ENCODE measurements at places on chromosomes 7 and 10.

- no peak for DNase-seq
Measured at GRCh38 chr7:135168489-135169140, 1.9 kb downstream of the CYREN start.

GRCh38 chr7:21639206-21639868 lies 96.5 kb downstream of the DNAH11 start:
- no peak for DNase-seq

GRCh38 chr10:47451998-47452494 lies 31.9 kb downstream of the ANXA8 start:
- no peak for DNase-seq

GRCh38 chr10:94430701-94431100 lies 28.4 kb downstream of the TBC1D12 start:
- no peak for DNase-seq

DNA sequence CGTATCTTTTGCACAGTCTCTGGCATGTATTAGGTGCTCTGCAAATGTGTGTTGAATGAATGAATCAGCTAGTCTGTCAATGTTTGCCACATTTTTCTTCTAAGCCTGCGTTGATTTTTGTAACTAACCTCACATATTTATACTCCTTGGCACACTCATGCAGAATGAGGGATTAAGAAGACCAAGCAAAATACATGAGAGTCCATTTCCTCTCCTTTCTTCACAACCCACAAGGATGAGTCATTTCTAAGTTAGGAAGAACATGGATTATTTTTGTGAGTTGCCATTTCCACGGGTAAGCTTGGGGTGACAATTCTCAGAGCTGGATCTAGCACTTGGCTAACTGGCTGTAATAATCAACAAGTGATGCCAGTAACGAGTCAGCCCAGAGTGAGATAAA lies 158.8 kb downstream of the TWIST1 start:
- no peak for DNase-seq

GRCh38 chr7:92133737-92134270 lies 473 bp downstream of the CYP51A1 start:
- DNase-seq, result peak; percentile 18

DNA sequence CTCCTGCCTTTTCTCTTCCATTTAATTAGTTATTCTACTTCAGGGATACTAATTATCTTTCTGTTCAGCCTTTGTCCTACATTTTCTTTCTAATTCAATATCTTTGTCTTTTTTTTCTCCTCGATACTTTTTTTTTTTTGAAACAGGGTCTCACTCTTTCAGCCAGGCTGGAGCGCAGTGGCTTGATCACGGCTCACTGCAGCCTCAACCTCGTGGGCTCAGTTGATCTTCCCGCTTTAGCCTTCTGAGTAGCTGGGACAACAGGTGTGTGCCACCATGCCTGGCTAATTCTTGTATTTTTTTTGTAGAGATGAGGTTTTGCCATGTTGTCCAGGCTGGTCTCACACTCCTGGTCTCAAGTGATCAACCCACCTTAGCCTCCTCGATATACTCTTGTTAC lies 38.9 kb downstream of the CCSER2 start:
- DNase-seq, result no peak

DNA sequence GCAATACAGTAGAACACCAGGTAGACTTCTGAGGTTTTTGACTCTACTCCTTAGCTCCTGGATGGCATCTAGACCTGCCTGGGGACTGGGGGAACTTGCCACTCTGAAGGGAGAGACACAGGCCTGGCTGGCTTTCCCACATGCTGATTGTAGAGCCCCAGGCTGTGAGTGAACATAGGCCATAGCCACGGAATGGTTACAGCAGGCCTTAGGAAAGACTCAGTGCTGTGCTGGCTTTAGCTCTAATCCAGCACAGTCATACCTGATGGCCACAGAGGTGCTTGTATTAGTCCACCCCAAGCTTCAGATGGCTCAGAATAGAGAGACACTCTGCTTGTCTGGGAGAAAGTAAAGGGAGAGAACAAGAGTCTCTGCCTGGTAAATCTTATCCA lies 35.0 kb upstream of the ARHGAP12 start:
- no peak for DNase-seq

DNA sequence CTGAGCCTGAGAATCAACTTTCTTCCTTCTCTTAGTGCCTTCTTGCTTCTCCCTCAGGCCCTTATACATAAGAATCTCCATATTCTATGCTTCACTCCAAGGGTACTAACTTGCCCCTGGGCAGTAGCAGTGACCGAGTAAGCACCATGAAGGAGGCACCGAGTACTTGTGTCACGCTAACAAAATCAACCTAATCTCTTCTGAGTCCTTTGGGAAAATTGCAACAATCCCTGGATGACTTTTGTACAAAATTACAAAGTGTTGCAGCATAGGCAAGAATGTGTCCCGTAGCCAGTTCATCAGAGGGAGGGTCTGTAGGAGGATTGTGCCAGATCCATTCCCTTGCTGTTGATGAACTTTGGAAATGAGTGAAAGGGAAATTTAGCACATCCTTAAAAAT lies 80.4 kb upstream of the EEPD1 start:
- DNase-seq, result no peak

DNA sequence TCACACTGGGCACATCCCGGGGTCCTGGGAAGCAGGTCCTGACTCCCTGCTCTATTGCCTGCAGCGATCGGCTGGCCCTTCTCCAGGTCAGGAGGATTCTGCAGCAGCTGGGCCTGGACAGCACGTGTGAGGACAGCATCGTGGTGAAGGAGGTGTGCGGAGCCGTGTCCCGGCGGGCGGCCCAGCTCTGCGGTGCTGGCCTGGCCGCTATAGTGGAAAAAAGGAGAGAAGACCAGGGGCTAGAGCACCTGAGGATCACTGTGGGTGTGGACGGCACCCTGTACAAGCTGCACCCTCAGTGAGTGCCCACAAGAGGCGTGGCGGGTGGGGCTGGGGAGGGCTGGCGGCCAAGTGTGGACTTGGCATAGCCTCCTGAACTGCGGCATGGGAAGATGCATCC lies 12.8 kb upstream of the HK1 start:
- DNase-seq, result no peak

DNA sequence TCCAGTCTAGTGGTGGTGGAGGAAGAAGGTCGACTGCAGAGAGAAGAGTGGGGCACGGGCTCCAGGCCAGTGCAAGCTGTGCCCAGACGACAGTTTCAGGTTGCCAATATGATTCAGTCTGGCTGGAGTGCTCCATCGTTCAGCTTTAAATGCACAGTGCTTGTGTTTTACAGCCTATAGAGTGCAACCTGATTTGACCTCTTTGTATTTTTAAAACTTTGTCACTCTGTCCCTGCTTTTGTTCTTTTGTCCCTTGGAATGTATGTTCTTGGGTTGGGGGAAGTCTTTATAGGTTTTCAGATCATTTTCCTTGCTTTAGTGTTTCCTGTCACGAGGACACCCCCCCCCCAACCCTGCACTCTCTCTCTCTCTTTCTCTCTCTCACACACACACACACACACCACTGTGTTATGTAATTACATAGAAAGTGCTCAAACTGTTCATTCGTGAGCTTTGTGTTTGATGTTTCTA lies 198.0 kb downstream of the CAMK1D start:
- DNase-seq, result no peak

DNA sequence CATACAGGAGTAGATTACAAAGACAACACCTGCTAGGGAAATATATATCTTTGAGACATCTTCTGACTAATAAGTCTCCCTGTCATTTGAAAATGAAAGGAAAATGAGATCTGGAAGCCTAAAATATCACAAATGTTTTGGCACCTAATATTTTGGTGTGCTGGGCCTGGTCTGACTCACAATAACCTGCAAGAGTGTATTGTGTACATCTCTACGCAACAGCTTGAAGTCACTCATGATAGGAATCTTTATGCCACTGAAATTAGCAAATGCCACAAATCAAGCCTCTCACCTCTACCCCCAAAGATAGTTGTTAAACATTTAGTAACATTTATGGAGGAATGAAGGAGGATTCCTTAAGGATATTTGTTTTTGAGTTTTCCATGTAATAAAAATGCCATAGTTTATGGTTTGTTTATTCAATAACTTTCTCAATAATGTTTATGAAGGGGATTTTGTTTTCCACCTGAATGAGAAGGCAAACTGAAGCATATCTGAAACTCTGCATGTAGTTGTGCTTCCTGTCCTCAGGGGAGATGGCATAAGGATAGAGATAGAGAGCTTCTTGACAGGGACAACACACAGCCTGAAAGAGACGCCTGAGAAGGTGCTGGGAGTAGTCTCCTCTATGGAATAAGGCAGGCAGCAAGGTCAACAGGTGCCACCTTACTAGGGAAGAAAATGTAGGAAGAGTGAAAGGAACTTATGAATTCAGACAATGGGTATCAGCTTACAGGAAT lies 197.4 kb downstream of the AHR start:
- no peak for DNase-seq

GRCh38 chr7:7122701-7123281 lies 59.6 kb upstream of the C1GALT1 start:
- no peak for DNase-seq

- no peak for DNase-seq
Measured at GRCh38 chr10:106582291-106582690, 582.2 kb downstream of the SORCS1 start.

DNA sequence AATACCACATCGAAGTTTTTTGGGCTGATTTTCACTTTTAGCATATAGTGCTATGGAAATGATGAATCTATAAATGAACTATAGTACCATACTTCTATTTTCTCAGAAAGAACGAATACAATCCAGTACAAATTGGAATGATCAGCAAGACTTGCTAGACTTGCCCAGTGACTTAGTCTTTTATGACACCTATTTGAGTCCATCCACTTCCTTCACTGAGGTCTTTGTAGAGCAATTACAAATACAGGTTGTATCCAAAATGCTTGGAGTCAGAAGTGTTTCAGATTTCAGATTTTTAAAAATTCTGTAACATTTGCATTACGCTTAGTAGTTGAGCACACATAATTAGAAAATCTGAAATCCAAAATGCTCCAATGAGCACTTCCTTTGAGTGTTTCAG lies 104.3 kb downstream of the NRBF2 start:
- DNase-seq, result no peak

DNA sequence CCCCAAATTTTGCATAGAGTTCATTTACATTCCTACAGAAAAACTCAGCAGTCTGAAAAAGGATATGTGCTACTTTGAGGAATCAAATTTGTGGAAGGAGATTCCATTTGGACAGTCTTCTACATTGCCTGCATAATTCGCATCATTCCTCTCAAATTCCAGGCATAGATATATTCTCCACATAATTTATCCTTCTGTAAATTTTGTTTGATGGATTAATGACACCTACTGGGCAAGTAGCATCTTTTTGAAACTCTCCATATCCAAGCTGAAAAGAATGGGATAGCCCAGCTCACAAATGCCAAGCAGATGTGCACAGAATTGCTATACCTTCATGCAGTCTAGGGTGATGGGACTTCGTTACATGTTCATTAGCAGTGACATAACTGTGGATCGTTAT lies 515.3 kb downstream of the AUTS2 start:
- DNase-seq, result no peak

DNA sequence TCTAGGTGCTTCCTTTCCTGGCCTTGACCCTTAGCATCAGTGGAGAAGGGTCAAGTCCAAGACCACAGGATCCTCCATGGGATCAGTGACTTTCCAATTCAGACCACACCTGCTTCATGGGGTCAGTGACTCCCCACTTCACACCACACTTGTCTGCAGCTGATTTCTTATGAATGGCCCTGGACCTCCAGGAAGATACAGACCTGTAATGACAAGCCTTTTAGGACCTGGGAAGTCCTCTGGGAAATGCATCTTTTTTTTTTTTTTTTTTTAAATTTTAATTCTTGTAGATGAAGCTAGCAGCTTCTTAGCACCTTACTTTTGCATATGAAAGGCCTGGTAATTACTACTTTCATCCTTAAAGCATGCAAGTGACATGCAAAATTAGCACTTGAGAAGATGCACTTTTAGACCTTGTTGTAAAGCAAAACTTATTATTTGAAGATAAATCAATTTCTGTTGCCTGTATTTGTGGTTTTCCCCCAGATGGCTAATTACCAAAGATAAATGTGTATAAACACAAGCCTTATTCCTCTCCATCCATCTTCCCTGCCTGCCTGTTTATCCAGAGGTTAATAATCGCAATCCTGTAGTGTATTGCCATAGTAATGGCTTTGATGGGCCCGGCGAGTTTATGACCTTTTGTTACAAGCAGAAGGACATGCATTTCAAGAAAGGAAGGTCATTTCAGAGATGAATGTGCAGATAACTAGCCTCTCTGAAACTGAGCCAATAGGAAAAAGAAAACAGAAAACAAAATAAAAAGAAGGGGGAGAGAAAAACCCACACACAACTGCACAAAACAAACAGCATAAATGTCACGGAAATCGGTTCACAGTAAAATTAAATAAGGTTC lies 1018.7 kb downstream of the TYW1 start:
- no peak for DNase-seq

DNA sequence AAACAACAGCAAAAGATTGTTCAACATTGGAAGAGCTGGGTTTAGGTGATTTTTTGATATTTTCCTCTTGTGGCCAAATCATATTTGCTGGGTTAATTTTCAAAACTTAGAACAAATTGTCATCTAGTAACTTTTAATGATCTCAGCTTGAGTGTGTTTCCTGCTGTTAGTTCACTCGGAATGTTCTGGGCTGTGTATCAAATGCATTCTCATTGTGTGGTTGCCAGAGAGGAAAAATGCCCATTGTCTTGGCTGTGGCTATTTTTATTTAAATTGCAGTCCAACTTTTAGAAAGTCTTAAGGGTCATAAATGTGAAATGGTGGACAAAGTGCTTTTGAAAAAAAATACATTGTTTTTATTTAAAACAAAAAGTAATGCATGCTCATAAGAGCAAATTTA lies 542.0 kb downstream of the TNS3 start:
- no peak for DNase-seq
